ENCODE measurements at places on chromosomes 16 and 17.

DNA sequence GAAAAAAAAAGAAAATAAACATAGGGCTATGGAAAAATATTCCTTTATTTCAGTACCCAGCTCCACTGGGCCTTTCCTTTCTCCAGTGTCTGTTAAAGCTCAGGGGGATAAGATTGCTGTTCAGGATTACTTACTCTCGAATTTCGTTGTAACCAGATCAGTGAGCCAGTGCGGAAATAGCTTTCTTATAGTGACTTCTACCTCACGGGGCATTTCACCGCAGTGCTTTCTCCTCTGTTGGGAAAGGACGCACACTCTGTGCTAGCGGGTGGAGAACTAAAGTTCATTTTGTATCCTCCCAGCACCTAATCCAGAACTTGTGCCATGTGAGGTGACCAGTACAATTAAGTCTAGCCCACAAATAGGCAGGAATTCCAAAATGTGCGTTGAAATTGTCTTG is 38.3 kb downstream of the RPA1 start:
- no peak for DNase-seq

DNA sequence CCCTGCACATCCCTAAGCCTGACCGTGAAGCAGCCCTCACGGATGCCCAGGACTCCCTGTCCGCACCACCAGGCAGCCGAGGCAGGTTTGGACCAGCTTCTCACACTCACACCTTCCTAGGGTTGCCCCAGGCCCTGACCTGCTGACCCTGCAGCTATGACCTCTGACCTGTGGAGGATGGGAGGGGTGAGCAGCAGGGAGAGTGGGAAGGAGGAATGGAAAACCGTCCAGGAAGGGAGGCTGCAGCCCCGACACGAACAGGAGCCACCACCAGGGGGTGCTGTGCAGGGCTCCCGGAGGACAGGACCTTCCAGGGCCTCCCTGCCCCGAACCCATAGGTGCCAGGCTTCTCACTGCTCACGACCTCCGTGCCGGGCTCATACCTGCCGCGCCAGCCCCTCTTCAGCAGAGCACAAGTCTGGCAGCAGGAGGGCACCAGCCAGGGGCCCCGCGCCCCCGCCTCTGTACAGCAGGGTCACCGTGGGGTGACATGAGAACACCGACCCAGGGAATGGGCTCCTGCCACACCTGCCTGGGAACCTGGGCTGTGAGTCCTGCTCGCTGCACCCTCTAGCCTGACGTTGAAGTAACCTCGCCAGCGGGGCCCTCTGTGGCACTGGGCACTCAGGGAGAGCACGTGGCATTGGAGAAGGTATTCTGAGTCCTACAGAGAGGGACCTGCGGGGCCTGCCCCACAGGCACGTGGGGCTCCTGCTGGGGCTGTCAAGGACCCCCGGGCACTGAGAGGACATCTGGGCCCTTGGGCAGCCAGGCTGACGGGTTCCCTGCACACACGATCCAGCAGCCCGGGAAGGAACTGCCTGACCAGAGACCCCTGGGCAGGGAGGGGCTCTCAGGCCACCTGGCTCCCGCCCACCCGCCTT is 37.6 kb downstream of the CTU2 start:
- peak; percentile 76 for DNase-seq

DNA sequence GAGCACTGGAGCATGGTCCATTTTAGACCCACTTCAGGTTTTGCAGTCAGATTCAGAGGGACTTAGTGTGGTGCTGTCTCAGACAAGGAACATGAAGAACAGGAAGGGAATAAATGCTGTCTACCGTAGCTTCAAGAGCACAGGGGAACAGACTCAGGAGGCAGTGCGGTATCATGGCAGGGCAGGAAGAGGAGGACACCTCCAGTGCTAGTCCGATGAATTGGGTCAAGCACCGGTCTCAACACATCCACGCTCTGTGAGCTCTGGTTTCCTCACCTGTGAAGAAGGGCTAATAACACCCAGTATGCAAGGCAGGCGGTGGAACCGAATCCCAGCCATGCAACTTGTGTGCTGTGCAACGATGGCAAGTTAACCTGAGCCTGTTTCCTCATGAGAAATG is 3.6 kb upstream of the ANKFY1 start:
- no peak for DNase-seq

GRCh38 chr17:2749784-2750181 is 331 bp upstream of the CCDC92B start:
- peak; percentile 79 for DNase-seq

- no peak for DNase-seq
These were observed 17.3 kb downstream of the MILR1 start for GRCh38 chr17:64466019-64466735.

DNA sequence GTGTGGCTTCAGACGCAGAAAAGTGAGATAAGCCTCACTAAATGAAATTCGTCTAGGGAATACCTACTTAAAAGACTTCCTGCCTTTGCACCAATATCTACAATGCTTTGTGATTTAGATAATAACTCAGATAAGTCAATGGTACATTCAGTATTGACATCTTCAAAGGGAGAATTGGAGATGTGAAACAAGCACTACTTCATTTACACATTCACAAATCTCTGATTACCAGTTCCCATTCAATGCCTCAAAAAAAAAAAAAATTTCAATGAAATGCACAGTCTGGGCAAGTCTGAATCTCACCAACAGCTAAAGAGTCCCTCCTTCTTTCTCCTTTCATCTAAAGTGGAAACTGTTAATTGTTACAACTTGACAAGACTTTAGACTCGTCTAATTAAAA is 3.7 kb downstream of the PHF12 start:
- no peak for DNase-seq

DNA sequence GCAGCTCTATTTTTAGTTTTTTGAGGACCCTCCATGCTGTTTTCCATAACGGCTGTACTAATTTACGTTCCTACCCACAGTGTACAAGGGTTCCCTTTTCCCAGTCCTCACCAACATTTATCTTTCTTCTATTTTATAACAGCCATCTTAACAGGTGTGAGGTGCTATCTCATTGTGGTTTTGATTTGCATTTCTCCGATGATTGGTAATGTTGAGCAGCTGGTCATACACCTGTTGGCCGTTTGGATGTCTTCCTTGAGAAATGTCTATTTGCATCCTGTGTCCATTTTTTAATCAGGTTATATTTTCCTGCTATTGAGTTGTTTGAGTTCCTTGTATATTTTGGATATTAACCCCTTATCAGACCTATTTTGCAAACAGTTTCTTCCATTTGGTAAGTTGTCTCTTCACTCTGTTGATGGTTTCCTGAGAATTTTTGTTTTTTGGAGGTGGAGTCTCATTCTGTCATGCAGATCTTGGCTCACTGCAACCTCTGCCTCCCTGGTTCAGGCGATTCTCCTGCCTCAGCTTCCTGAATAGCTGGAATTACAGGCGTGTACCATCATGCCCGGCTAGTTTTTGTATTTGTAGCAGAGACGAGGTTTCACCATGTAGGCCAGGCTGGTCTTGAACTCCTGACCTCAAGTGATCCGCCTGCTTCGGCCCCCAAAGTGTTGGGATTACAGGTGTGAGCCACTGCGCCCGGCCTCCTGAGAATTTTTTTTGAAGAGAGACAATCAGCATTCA is 279.6 kb downstream of the SNX29 start:
- DNase-seq, result no peak

GRCh38 chr17:49450735-49451134 is 36.1 kb upstream of the PHB1 start:
- DNase-seq, result no peak

DNA sequence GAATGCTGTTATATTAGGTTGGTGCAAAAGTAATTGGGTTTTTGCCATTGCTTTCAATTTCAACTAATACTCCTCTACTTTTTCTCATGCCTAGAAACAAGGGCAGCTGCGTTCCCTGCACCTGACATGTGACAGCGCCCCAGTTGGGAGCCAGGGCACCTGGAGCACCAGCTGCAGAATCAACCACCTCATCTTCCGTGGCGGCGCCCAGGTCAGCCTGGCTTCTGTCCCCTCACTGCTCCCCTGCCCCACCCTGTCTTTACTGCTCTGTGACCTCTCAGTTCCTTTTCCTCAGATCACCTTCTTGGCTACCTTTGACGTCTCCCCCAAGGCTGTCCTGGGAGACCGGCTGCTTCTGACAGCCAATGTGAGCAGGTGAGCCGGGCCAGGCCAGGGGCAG is 16.4 kb upstream of the ITGAD start:
- DNase-seq, result no peak

- peak; percentile 29 for DNase-seq
These were observed 11.0 kb downstream of the CYB561 start for GRCh38 chr17:63434951-63435571.

DNA sequence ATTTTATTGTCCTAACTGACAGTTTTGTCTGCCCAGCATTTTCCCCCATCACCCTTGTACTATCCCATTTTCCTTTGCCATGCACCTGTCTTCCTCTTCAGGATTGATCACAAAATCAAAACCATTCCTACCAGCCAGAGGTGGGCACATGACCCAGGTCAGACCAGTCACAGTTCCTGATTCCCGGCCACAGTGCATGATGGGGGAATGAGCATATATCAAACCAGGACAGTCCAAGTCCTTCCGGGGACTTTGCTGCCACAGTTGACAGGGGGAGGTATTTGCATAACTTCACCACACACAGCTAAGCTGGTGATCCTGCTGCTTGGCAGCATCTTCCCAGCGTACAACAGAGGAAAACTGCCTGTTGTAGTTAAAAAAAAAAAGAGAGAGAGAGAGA is 493.9 kb downstream of the WWOX start:
- no peak for DNase-seq

GRCh38 chr17:65139101-65139764 is 2.1 kb downstream of the RGS9 start:
- DNase-seq, result no peak

DNA sequence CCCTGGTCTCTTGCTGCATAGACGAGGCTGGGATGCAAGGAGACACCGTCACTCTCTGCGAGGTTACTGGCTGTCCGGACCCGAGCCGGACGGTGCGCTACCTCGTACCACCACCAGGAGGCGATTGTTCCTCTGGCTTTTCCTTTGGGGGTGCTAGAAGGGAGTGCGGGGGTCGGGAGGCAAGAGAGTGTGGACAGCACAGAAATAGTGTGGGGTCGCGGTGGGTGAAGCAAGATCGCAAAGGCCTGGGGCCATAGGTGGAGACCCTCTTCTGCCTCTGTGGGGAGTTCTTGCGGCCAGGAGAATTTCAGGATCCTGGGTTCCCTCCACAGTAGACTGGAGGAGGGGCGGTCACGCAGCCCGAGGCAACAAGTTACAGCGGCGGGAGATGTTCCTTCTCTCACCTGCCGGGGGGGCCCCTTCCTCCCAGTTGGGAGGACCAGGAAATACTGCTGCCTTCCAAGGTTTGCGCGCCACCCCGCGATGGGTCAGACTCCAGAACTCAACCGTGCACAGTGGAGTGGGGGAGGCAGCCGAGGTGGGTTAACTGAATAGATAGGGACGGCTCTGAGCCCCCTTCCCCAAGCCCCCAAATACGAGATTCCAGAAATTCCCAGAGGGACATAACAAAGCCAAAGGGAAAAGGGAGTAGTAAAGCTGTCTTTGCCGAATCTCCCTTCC is 6.9 kb downstream of the PHOSPHO1 start:
- peak; percentile 74 for DNase-seq

- no peak for DNase-seq
These were observed 78.7 kb downstream of the N4BP1 start for GRCh38 chr16:48531011-48531962.

DNA sequence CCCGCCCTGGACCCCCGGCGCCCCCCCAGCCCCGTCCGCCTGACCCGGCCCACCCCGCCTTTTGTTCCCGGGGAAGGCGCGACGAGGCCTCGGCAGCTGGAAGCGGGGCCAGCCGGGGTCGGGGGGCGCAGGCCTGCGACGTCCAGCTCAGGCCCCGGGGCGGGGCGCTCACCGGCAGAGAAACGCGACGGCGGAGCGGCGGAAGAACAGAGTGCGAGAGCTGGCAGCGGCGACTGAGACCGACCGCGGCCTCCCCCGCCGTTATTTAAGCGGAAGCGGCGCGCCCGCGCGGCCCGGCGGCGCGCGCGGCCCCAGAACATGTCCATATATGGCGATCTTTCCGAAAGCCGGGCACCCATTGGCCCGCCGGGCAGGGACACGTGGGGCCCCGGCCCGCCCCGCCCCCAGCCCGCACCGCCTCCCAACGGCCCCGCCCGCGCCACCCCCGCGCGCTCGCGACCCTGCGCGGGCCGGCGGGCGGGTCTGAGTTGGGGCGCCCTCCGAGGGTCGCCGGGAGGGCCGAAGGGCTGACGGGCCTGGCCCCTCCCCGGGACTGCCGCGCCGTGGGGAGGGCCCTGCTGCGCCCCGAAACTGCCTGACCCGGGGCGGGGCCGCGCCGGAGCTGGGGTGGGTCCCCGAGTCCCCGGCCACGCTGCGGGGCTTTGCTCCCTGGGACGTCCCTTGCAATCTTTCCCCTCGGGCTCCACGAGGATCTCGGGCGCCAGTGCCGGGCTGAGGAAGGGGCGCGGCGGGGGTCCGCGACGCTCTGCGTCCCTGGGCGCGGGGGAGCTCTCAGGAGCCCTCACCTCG is at the start of gene ACTG1:
ACTG1 (minus strand) TSS at position 238 of the 810 bp plus-strand sequence. CDS start 445 bp downstream, outside the sequence.
- peak; percentile 91 for DNase-seq

DNA sequence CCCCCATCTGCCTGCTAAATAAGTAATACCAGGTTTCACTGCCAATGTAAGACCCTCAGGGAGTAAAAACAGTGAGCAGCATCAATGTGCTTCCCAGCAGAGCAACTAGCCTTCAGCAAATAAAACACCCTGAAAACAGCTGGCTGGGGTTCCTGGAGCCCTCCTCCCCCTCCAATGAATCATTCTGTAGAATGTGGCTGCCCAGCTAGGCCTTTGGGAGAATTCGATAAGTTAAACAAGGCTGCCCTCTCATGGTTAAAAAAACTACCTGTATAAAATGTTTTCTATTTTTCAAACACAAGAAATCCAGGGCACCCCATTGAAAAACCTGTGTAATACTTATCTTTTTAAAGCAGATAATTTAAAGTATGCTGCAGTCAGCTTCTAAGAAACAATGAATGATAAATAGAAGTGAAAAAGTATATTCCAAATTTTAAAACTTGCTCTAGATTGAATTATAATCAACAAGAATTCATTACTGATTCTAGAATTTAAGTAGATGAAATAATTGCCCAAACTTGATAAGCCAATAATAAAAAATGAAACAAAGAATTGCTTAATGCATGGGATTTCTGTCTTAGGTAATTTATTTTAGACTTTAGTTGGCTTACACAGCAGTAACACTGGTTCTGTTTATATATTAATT is 9.4 kb upstream of the TOM1L1 start:
- no peak for DNase-seq

- no peak for DNase-seq
These were observed 26.0 kb upstream of the ZNF469 start for GRCh38 chr16:88356727-88357199.
